ENCODE measurements at places on chromosomes 4 and X. TPM values are rescaled to one million over a fixed set of nuclear protein-coding genes. Genes with fewer than 3 reads are reported as not detected.

Gene SHOX
- not detected for total RNA-seq

DNA sequence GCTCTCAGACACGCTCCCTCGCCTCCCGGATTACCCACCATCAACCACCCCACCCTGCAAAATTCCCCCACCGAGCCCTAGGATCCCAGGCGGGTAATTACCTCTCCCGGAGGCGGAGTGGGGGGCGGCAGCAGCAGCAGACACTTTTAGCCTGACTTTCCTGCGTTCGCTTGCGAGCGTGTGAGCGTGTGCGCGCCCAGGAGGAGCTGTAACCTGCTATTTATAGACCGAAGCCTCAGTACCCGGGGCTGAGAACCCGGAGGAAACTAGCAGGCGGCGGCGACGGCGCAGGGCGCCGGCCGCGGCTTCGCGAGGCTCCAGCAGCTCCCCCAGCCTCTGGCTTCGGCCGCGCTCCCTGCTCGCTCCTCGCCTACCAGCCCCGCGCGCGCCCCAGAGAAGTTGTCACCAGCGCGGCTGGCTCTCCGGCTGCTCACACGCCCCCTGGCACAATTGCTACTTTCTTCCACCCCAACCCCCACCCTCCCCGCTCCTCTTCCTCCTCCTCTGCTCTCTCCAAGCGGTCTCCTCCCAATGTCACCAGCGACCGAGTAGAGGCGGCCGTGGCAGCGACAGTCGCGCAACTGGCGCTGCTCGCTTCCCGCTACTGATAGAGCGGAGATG lies at the start of gene INPP4B:
TSS of gene INPP4B (minus strand) at position 194 of the 621 bp plus-strand sequence.
- DNase-seq, result peak; percentile 32

- peak; percentile 69 for DNase-seq
These were observed 3.4 kb upstream of the IGBP1 start for GRCh38 chrX:70129816-70130215.

DNA sequence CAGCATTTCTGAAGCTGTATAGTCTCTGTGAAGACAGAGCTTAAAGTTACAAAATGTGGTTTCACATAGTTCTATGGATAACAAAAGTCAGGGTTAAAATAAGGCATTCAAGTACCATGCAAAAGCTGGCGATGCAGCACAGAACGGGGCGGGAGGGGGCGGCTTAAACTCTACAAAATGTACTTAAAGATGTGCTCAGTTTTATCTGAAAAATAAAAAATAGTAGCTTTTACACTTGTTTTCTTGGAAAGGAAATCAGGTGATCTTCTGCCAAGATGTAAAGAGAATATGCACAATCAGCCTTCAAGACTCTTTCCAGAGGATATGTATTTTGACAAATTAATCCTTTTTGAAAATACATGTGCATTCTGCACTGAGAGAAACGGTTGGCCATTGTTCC lies 301.7 kb upstream of the EMCN start:
- DNase-seq, result no peak

GRCh38 chrX:120419463-120419862 lies 49.6 kb downstream of the LAMP2 start:
- DNase-seq, result no peak

GRCh38 chr4:47209833-47210232 lies 178.5 kb downstream of the GABRB1 start:
- DNase-seq, result peak; percentile 92

Gene TLR7
- not detected for total RNA-seq

DNA sequence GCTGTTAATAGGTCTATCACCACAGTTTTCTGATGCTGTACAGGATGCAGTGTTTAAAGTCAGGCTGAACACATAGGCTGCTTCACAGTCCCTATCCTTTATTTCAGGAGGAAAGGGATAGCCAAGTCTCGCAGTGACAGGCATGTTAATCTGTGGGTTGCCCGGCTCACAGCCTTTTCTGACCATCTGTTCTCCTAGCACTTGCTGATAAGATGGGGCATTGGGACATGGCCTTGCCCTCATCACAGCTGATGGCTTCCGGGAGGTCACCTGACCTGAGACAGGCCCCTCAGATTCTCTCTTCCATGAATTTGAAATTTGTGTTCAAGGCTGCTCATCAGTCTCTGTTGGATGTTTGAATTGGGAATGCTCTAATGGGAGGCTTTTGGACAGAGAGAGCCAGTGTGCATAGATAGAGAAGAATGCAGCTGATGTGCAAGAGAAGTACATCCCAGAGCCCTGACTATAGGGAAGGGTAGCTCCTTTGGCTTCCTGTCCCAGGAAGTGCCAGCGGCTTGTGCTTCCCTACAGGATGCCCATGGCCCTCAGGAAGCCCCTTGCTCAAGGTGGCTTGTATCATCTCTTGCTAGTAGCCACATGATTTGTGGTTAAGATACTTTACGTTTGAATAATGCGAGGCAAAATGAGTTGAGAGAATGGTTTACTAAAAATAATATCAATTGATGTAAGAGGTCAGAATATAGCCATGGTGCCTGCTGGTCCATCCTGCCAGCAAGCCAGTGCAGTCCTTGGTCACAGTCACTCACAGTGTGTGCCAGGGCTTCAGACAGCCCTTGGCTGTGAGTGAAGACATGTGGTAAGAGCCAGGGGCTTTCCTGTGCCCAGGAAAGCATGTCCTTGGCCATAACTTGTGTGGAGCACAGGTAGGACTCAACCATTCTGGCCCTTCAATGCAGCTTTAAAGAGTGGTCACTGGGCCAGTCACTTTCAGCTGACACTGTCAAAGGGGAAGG lies 88.6 kb downstream of the TSPAN7 start:
- DNase-seq, result no peak

Gene CCNA2
- total RNA-seq, result 175 TPM

GRCh38 chrX:30196322-30196721 lies 19.0 kb upstream of the MAGEB2 start:
- DNase-seq, result peak; percentile 22

Gene ZNF41
- total RNA-seq, result 8.4 TPM

DNA sequence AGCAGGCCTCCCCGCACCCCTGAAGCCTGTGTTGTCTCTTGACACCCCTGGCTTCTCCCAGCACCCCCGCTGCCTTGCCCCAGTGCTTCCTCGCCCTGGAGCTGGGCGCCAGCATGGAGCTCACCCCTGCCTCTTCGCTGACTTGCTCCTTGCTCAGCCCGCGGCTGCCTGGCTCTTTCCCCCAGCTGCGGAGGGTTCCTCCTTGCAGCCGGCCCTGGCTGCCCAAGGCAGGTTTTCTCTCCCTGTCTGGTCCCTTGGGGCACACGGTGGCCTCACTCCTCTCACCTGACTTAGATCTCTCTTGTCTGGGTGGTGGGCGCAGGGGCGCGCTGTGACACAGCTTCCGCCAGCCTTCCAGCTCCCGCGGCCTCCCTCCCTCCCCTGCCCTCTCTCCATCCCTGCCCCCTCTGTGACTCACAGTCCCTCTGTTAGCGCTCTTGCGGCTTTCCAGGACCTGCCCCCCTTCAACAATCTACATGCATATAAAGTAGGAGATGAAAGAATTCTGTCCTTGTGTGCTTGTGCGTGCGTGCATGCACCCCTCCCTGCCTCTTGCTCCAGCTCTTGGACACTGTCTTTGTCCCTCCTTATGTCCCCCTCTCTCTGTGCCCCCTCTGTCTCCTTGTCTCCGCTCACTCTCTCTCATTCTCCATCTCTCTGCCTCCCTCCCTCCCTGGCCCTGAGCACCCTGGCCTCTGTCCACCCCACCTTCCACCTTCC lies 2.2 kb downstream of the PLXNB3 start:
- peak; percentile 77 for DNase-seq

DNA sequence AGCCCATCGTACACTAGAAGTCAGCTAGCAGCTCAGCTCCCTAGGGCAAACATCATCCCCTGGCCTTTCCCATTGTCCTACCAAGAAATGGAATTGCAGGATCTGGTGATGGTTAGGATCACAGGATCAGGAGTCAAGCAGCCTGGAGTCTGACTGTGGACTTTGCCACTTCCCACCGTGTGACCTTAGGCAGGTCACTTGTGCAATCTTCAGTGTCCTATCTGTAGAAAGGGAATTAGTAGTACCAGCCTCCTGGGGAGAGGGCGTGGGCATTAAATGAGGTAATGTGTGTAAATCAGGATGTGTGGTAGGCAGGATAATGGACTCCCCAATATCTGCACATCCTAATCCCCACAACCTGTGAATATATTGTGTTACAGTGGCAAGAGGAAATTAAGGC lies 38.6 kb upstream of the APLN start:
- no peak for DNase-seq

- DNase-seq, result no peak
These were observed 273.0 kb downstream of the SLC7A11 start for GRCh38 chr4:137968956-137969678.

Gene AMBN
- not detected for total RNA-seq

- no peak for DNase-seq
These were observed 3.6 kb downstream of the CASP6 start for GRCh38 chr4:109699553-109700225.

GRCh38 chr4:1610791-1611500 lies 73.2 kb downstream of the FAM53A start:
- no peak for DNase-seq

Gene SSX2
- total RNA-seq, result not detected

DNA sequence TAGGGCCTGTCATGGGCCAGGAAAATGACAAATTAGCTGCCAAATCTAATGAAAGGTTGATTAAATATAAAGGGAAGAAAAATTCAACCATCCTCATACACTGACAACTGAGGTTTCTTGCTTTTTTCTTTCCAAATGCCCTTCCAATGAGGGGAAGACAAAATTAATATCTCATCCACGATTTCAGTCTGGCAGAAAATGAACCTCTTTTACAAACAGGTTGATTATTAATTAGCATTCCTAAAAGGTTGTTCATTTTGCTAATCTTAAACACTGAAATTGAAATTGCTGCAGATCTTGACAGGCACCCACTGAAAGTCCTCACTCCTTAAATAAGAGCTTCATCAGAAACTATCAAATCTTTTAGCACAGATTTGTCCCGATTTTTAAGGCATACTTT lies 45.5 kb downstream of the NPFFR2 start:
- DNase-seq, result no peak

Gene CFAP47
- total RNA-seq, result under 0.01 TPM

DNA sequence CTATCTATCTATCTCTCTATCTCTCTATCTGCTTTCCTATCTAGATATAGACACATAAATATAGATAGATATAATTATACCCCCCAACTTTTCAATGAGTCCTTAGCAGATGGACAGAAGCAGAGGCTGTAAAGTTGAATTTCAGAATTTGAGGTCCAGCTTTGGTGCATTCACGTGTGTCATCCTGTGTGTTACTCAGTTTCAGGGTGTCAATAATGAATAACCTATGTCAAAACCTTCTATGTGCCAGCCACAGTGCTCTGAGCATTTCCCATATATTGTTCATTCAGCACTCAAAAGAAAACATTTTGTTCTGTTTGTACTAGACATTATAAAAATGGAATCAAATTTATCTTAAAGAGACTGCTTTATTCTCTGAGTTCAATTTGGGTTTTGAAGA lies 310.0 kb downstream of the ARHGAP24 start:
- DNase-seq, result no peak

- no peak for DNase-seq
These were observed 444.1 kb downstream of the BCOR start for GRCh38 chrX:39653691-39654090.

Gene SPANXB1
- 0.55 TPM for total RNA-seq

Gene MAGEA2B
- 18.4 TPM for total RNA-seq

GRCh38 chr4:153137159-153137558 lies 67.1 kb upstream of the TRIM2 start:
- DNase-seq, result peak; percentile 74

DNA sequence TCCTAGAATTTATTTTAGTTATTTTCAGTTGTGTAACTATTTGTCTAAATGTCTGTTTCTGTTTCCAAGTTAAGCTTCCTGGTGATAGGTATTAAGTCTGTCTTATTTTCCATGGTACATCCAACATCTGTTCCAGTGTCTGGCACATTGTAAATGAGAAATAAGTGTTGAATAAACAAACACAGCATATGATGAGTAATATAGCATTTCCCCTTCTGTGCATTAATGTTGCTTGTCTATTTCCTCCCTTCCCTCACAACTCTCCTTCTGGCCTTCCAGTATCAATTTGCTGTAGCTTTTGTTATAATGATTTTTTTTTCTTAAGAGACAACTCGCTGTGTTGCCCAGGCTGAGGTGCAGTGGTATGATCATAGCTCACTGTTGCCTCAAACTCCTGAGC lies 36.1 kb downstream of the COPS4 start:
- DNase-seq, result no peak

DNA sequence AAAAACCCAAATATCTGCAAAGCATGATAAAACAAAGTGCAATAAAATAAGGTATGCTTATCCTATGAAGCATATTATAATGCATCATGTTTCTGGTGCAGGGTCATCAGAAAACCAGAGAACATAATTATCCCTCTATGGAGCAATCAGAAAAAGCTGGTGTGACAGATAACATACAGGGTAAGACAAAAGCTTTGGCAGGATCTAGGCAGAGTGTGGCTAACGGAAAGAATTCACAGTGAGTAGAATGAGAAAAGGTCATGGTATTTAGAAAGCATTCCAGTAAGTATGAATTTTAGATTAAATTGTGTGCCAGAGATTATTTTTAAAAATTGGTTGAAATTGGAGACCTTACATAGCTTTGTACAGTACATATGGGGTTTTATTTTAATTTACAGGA lies 29.0 kb upstream of the UGT2B4 start:
- no peak for DNase-seq

DNA sequence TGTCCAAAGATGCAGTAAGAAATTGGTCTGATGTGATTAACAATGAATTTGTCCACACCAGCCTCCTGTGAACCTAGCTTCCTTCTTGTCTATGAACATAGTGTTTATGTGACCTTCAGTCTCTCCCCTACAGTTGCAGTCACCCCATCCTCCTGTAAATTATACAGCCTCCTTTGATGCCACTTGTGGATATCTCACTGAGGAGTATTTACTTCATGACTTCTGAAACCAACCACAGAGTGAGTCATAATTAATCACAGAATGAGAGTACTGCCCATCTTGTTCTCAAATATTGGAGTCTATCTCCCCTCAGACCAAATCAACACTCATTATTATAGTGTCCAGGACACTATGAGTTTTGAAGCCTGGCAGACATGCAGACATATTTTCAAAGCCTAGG lies 27.3 kb upstream of the XAGE2 start:
- peak; percentile 38 for DNase-seq

Gene C4orf50
- not detected for total RNA-seq

DNA sequence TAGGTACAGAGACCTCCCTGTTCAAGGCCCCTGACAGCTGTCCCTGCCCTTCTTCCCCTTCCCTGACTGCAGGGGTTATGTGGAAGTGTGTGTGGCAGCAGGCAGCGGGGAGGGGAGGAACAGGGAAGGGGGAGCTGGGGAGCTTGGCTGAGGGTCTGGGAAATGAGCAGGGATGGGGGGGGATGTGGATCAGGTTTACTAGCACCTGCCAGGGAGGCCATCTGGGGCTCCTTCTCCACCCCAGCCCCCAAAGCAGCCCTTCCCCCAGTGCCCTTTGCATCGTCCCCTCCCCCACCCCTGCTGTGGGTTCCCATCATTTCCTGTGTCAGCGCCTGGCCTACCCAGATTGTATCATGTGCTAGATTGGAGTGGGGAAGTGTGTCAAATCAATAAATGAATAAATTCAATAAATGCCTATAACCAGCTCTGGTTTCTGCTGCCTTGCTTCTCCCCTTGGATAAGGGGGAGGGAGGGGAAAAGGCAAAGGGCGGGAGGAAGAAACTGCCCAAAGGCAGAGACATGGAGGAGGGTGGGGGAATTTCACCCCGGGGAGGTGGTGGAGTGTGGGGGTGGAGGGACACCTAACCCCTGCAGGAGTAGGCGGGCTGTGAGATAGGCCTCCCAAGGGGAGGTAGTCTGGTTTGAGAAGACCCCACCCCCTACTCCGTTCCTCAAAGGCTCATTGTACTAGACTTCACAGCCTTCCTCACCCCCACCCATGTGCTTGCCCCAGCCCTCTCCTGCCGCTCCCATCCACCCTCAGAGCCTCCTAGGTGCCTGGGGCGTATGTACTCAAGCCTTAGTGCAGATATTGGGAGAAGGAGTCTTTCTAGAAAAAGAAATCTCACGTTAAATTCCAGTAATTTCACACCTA lies 3.2 kb downstream of the CXorf65 start:
- DNase-seq, result no peak

Gene MAGEC2
- 1.4 TPM for total RNA-seq

Gene XK
- total RNA-seq, result 1.5 TPM
